ENCODE measurements at places on chromosomes 1 and 21. TPM values are rescaled to one million over a fixed set of nuclear protein-coding genes. Genes with fewer than 3 reads are reported as not detected.

- no peak for DNase-seq
- H3K4me3 ChIP-seq: no peak overlapping the region
- peaks cover 21% of the 10 kb centered on the region for H3K27me3 ChIP-seq
Measured at GRCh38 chr1:39628807-39629350, 10.6 kb downstream of the HEYL start.

- no peaks in the 10 kb centered on the region for H3K27me3 ChIP-seq
- no peak for DNase-seq
- H3K4me3 ChIP-seq: peak overlapping the region; percentile 90
- H3K36me3 ChIP-seq: peaks cover 9% of the 10 kb centered on the region
- H3K4me1 ChIP-seq: peaks cover 43% of the 10 kb centered on the region
Measured at GRCh38 chr1:86396498-86396890, 371 bp upstream of the ODF2L start.

- no peak for DNase-seq
- H3K27ac ChIP-seq: peak overlapping the region; percentile 18
- peaks cover 11% of the 10 kb centered on the region for H3K4me1 ChIP-seq
- peaks cover 45% of the 10 kb centered on the region for H3K36me3 ChIP-seq
- no peaks in the 10 kb centered on the region for H3K27me3 ChIP-seq
Measured at GRCh38 chr1:40477678-40478053, 576 bp downstream of the ZFP69 start.

DNA sequence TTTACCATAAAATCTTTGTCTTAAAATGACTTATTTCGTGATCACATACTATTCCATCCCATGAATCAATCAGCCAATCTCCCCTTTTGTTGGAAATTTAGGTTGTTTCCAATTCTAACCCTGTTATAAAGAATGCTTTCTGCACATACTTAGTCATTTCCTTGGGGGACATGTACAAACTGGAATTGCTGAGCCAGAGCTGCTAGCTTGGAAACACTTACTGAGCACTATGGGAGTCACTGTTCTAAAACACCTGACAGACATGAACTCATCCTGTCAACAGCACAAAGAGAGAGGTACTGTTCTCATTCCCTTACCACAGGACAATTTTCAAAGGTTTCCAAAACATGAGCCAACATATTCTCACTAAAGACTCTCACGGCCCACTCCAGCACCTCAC is 32.1 kb downstream of the AK2 start:
- H3K36me3 ChIP-seq: peaks cover 27% of the 10 kb centered on the region

GRCh38 chr1:62285984-62286785 is 33.0 kb downstream of the KANK4 start:
- DNase-seq: no peak
- peaks cover 31% of the 10 kb centered on the region for H3K27me3 ChIP-seq
- no peak overlapping the region for H3K4me3 ChIP-seq
- no peaks in the 10 kb centered on the region for H3K36me3 ChIP-seq

DNA sequence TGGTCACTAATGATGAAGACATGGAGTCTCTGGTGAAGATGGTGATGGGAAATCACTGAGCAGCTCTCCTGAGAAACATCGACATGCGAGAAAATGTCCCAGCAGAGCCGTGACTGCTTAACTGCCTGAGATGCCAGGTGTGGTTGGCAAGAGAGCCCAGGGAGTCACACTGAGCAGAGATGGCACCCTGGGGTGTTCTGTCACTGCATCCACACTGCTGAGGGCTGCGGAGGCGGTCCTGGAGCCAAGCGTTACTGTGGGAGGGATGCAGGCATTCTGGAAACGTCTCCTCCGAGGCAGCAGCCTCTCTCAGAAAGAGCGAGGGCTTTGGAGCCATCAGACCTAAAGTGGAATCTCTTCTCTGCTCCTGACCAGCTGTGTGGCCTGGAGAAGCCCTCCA is 57.2 kb downstream of the EPHB2 start:
- peaks cover 3% of the 10 kb centered on the region for H3K27me3 ChIP-seq
- no peak overlapping the region for H3K4me3 ChIP-seq
- H3K27ac ChIP-seq: no peak overlapping the region
- no peaks in the 10 kb centered on the region for H3K36me3 ChIP-seq
- H3K4me1 ChIP-seq: peaks cover 7% of the 10 kb centered on the region

- no peaks in the 10 kb centered on the region for H3K27me3 ChIP-seq
- no peaks in the 10 kb centered on the region for H3K4me1 ChIP-seq
- DNase-seq: no peak
- no peak overlapping the region for H3K4me3 ChIP-seq
- no peaks in the 10 kb centered on the region for H3K36me3 ChIP-seq
Measured at GRCh38 chr1:204178487-204179281, 12.5 kb upstream of the REN start.

GRCh38 chr21:36684957-36685714 is 13.8 kb upstream of the SIM2 start:
- H3K4me3 ChIP-seq: no peak overlapping the region
- no peak for DNase-seq
- H3K36me3 ChIP-seq: peaks cover 2% of the 10 kb centered on the region
- H3K27ac ChIP-seq: no peak overlapping the region

- H3K4me3 ChIP-seq: no peak overlapping the region
- DNase-seq: no peak
- H3K27me3 ChIP-seq: peaks cover 54% of the 10 kb centered on the region
Measured at GRCh38 chr1:50979937-50980336, 9.9 kb downstream of the CDKN2C start.

GRCh38 chr1:183607322-183607980 is 17.2 kb upstream of the NCF2 start:
- H3K36me3 ChIP-seq: no peaks in the 10 kb centered on the region
- H3K4me3 ChIP-seq: no peak overlapping the region
- H3K27me3 ChIP-seq: peaks cover 20% of the 10 kb centered on the region
- no peak overlapping the region for H3K27ac ChIP-seq
- DNase-seq: no peak
- peaks cover 15% of the 10 kb centered on the region for H3K4me1 ChIP-seq

GRCh38 chr1:211259638-211260126 is 516 bp downstream of the RCOR3 start:
- H3K4me1 ChIP-seq: peaks cover 20% of the 10 kb centered on the region
- no peaks in the 10 kb centered on the region for H3K27me3 ChIP-seq
- H3K36me3 ChIP-seq: peaks cover 15% of the 10 kb centered on the region

GRCh38 chr1:22776035-22776613 is 65.5 kb downstream of the EPHB2 start:
- H3K4me3 ChIP-seq: no peak overlapping the region
- no peaks in the 10 kb centered on the region for H3K4me1 ChIP-seq
- DNase-seq: no peak
- H3K36me3 ChIP-seq: no peaks in the 10 kb centered on the region

GRCh38 chr1:162389021-162389818 is 7.7 kb downstream of the C1orf226 start:
- H3K4me1 ChIP-seq: no peaks in the 10 kb centered on the region
- H3K27me3 ChIP-seq: peaks cover 24% of the 10 kb centered on the region
- no peak overlapping the region for H3K27ac ChIP-seq
- no peak for DNase-seq
- H3K36me3 ChIP-seq: no peaks in the 10 kb centered on the region

Gene NMNAT2
- total RNA-seq: not detected

Gene NHLH2
- total RNA-seq: not detected

Gene LHX4
- total RNA-seq: not detected

Gene F13B
- not detected for total RNA-seq

Gene BCL2L15
- 1.2 TPM for total RNA-seq

Gene BRINP3
- total RNA-seq: not detected

Gene CSMD2
- not detected for total RNA-seq

Gene OLIG2
- not detected for total RNA-seq

All from activated CD8-positive, alpha-beta memory T cell treated with anti-CD3 and anti-CD28 coated beads, Interleukin-2, amount 10 ng/mL, durations not matched to agents 7 days and 5 days (primary cell).